ENCODE measurements at places on chromosomes 6 and 20. TPM values are rescaled to one million over a fixed set of nuclear protein-coding genes. Genes with fewer than 3 reads are reported as not detected.
A peak's percentile ranks its signal among the peaks of the same experiment; 100 is the strongest.

TJAP1 gene
- 21.8 TPM for total RNA-seq

BAG2 gene
- total RNA-seq: 4.2 TPM

C20orf204 gene
- total RNA-seq: 0.66 TPM

PRSS16 gene
- total RNA-seq: 0.80 TPM

FLRT3 gene
- total RNA-seq: under 0.01 TPM

GSS gene
- 33.4 TPM for total RNA-seq

- no peak for DNase-seq
Measured at GRCh38 chr6:133099573-133099972, 141.6 kb upstream of the EYA4 start.

GRCh38 chr6:22471132-22471690 lies 98.2 kb upstream of the HDGFL1 start:
- DNase-seq: peak; percentile 68

- no peak for DNase-seq
Measured at GRCh38 chr20:9225879-9226278, 157.0 kb downstream of the PLCB4 start.

GRCh38 chr6:23696992-23697391 lies 429.0 kb upstream of the NRSN1 start:
- DNase-seq: no peak

- DNase-seq: no peak
Measured at GRCh38 chr6:105936972-105937371, 149.2 kb upstream of the PRDM1 start.

DNA sequence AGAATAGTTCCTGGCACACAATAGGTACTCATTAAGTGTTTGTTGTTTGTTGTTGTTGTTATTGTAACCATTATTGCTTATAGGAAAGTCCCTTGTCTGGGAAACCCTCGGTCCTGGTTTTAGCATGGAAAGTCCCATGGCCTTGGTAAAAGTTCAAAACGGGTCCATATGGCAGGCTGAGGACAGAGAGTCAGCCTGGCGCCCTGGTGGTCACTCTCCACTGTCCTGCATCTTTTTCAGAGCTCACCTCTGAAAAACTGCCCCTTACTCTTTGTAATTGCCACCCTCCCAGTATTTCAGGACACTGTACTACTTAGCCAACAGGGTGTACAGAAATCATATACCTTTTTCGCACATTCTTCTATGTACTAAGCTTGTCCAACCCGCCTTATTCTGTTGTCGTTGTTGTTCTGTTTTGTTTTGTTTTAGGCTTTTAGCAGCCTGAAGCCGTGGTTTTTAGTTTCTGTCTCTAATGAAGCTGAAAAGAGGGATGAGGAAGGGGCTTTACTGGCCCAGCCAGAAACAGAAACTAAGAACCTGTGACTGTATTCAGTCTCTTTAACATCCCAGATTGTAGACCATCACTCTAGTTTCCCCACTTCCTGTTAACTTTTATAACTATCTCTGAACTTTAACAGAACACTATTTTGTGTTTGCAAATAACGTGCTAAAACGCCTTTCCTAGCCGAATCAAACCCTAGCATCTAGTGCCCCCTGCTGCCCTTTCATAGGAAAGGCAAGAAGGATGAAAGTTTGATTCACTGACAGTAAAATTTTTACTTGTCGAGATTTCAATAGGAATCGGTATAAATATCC lies 7.6 kb upstream of the TMEM14A start:
- DNase-seq: peak; percentile 35

DNA sequence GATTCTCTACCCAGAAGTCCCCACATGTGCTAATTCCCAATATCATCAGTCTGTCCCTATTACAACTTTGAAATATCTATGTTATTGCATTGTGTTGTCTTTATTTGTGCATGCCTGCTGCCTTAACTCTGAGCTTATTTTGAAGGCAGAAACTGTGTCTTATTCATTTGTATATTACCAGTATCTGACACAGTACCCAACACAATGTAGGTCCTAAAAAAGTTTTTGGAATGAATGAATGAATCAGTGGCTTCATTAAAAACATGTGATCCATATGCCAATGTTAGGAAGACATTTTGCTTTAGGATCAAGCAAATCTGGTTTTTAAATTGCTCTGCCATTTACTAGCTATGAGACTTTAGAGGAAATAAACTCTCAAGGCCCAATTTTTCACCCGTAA lies 420.4 kb downstream of the CBLN4 start:
- DNase-seq: no peak

GRCh38 chr20:23434521-23435313 lies 4.8 kb upstream of the CSTL1 start:
- DNase-seq: no peak
